Stimulated activated CD4-positive, alpha-beta T cell treated with anti-CD3 and anti-CD28 coated beads, Interleukin-12 subunit alpha, Interleukin-12 subunit beta, amount 100 ng/mL, for 48 hours (primary cell): ENCODE measurements at places on chromosomes 2 and 18.

DNA sequence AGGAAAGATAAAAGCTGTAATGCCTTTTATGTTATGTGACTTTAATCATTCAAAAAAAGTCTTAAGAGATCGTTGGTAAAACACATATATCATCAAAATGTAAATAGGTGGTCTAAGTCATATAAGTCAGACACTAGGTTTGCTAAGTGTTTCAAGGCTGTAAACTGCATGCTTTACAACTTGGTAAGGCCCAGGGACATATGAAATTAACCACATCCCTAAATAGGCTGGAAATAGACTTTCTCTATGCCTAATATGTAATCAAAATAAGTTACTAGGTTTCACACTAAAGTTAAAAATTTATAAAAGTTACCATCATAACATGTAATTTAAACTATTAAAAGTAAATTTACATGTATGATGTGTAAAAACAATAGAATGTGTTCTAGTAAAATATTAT lies 946.3 kb upstream of the LRATD1 start:
- no peak for DNase-seq

DNA sequence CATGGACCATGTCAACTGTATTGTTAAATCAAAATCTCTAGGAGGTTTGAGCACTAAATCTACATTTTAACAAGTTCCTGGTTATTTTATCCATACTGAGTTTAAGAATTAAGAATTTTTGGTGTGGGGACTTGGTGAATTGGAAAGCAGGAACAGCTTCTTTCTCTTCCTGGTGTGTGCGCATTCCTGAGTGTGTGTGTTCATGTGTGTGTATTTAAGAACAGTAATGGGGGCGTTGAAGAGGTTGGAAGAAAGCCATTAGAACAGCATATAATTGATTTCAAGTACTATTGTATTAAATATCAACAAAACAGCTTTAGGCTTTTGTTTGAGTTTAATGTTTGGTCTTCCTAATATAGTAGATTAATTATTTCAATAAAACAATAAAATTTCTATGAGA lies 801.3 kb upstream of the ID2 start:
- DNase-seq = no peak

DNA sequence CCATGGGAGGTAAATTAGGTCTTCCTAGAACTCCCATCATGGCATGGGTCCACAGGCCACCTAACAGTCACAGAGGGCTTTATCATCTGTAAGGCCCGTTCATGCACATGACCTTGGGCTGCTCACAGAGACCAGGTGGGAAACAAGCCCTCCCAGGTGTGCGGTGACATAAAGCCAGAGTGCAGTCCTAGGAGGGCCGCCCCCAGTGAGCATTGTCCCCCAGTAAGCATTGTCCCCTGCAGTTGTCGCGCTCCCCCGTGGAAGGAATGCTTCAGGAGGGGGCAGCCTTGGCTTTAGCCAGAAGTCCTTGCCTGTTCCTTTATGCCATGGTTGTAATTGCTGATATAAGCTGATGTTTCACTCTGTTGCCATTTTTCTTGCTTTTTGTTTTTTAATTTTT lies 41.7 kb upstream of the LYPD6B start:
- no peak for DNase-seq

- DNase-seq = no peak
These were observed 642.6 kb downstream of the RNF144A start for GRCh38 chr2:7559791-7560190.

- DNase-seq = no peak
These were observed 12.1 kb downstream of the UPP2 start for GRCh38 chr2:158113741-158114295.

- DNase-seq = no peak
These were observed 205.5 kb downstream of the BCL2 start for GRCh38 chr18:63113899-63114565.

- DNase-seq = peak; percentile 57
These were observed 1.8 kb downstream of the SP3 start for GRCh38 chr2:173963323-173963816.

DNA sequence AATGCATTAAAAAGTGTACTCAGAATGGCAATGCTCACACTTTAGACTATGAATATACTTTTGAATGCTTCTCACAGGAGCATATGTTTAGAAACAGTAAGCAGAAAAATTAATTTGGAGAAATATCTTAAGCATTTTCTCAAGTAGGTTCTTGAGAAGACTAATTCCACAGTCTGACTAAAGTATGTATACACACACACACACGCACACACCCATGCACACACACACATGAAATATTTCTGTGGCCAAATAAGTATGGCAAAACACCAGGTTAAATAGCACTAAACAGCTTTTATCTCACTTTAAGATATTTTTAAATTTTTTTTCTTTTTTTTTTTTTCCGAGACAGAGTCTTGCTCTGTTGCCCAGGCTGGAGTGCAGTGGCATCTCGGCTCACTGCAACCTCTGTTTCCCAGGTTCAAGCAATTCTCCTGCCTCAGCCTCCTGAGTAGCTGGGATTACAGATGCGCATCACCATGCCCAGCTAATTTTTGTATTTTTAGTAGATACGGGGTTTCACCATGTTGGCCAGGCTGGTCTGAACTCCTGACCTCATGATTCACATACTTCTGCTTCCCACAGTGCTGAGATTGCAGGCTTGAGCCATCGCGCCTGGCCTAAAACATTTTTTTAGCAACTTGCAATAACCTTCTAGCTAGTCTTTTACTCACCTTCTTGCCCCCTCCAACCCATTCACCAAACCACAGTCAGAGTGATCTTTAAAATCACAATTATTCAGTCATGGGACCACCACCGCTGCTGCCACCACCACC lies 67.5 kb upstream of the SCG2 start:
- DNase-seq = no peak

DNA sequence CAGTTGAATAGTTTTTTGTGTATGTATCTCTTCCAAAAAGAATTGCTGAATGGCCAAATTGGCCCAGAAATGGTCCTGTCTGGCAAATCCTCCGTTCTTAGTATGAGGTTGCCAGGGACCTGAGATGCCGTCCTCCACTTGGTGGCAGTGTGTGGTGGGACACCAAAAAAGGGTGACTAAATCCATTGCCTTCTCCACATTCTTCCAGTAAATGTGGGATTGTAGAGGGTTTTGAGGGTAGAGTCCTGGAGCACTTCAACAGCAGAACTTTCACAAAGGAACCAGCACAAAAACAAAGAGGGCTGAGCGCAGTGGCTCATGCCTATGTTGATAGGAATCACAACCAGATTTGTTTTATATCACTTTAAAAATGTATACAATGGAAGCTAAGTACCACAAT lies 199.9 kb downstream of the BCL2 start:
- no peak for DNase-seq

GRCh38 chr18:48781163-48781987 lies 169.4 kb downstream of the SMAD7 start:
- DNase-seq = no peak

GRCh38 chr2:69714024-69714423 lies 27.9 kb upstream of the ANXA4 start:
- no peak for DNase-seq

GRCh38 chr2:106562268-106563186 lies 75.4 kb downstream of the CD8B2 start:
- no peak for DNase-seq
